ENCODE measurements at places on chromosomes 12 and 14.
A peak's percentile ranks its signal among the peaks of the same experiment; 100 is the strongest.

GRCh38 chr12:2049604-2050540 is 2.9 kb upstream of the CACNA1C start:
- DNase-seq: no peak

DNA sequence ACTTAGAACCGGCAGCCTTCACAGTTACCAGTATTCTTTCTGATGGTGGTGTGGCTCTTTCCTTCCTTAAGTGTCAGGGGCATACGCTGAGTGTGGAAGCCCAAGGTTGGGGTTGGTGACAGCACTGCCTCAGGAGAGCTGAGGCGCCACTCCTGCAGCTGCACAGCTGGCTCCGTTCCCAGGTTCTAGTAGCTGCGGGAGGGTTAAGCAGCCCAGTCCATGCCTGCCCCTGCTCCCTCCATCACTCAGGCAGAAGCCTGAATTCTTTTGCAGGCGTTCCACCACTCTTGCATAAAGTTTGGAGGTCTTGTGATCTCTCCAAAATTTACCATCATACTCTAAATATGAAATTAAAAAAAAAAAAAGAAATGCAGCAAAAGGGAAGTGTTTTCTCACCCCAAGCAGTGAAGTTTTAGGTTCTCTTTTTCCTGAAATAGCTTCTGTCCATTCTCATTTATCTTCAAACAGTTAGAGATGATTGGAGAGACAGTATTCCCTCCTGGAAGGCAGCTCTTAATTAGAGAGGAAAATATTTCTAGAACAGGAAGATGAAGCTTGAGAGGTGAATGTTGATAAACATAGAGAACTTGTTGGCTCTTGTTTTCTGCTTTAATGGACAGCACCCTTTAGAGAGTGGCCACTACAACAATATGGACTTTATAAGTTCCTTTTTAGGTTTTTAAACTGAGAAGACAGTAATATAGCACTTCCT is 136.1 kb downstream of the FGD4 start:
- DNase-seq: peak; percentile 51

DNA sequence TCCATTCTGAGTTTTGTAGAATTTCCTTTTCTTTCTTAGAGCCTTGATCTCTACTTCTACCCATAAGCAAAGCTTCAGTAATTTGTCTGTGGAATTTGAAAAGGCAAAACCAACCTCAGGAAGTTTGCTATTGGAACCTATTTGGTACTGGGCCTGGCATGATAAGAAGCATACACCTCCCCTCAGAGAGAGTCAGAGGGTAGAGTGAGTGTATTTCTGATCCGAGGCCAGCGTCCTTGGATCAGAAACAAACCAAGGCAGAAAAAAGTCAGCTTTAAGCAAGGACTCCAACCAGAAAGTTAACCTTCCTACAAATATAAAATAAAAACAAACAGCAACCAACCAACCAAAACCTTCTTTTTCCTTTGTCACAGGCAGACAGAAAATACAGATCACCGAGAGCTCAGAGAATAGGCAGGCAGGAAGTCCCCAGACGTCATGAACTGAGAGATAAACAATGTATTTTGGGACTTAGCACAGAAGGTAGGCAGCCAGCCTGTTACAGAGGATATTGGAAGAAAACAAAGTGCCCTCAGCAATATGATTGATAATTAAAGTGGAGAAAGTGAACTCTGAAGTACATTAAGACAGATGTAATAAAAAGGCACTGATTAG is 141.5 kb downstream of the NEDD1 start:
- no peak for DNase-seq

DNA sequence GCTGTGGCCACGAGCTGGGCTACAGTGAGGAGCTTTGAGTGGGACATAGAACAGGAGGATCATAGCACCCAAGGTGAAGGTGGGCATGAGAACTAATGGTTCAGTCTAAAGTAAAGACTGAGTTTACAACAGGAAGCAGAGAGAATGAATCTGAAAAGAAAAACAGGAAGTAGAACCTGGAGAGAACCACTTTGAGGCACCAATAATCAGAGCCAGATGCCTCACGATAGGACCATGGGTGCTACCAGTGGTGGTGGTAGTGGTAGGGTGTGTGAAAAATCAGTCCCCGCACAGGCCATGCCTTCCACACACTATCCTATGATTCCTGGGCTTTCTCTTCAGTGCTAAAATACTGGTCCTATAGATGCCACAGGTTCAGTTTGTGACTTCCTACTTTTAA is 293.6 kb downstream of the AKAP6 start:
- no peak for DNase-seq

GRCh38 chr12:124866195-124866882 is 2.7 kb upstream of the SCARB1 start:
- DNase-seq: no peak

GRCh38 chr12:22318108-22318737 is 16.3 kb downstream of the ST8SIA1 start:
- peak; percentile 88 for DNase-seq

DNA sequence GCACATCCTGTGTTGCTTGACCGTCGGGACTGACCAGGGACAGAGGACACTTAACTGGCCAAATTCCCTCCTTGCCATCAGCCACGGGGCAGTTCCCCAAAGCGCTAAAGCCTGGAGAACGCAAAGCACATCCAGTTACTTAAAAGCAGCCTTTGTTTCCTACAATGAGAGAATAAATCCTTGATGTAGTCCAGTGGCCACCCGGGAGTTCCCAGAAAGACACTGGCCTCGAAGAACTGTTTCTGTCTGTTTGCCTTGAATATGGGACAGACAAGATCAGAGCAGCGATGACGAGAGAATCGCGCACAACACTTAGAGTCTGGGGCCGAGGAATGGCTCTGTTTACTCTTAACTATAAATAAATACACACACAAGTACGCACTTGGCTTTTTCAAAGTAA is 102.2 kb downstream of the TNFAIP2 start:
- no peak for DNase-seq

DNA sequence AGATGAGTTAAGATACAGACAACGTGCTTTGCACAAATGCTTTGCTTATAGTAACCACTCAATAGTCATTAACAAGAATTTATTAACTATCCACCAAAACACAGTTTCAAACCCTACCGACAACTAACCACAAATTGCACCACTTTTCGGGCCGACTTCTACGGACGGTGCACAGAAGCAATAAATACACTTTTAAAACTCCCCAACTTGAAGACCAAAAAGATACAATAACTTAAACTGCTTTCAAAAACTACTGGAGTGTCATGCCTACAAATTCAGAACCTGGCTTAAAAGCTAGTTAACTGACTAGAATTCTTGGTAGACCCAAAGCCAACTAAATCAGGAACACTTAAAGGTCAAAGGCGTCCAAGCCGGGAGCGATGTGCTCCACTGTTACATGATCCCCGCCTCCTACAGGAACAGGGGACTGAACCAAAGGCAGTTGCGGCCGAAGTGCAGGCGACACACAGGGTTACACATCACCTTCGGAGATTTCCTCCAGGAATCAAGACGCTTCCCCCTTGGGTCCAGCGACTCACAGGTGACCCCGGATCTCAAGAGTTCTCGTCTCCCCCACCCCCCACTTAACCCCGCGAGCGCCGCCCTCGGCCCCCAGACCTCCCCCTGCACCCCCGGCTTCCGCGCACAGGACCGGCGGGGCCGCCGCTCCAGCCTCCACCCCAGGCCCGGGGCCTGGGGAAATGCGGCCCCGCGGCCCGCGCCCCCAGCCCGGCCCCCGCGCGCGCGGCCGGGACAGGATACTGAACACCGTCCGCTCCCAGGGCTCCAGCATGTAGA is 507 bp downstream of the SPTSSA start:
- DNase-seq: peak; percentile 74

DNA sequence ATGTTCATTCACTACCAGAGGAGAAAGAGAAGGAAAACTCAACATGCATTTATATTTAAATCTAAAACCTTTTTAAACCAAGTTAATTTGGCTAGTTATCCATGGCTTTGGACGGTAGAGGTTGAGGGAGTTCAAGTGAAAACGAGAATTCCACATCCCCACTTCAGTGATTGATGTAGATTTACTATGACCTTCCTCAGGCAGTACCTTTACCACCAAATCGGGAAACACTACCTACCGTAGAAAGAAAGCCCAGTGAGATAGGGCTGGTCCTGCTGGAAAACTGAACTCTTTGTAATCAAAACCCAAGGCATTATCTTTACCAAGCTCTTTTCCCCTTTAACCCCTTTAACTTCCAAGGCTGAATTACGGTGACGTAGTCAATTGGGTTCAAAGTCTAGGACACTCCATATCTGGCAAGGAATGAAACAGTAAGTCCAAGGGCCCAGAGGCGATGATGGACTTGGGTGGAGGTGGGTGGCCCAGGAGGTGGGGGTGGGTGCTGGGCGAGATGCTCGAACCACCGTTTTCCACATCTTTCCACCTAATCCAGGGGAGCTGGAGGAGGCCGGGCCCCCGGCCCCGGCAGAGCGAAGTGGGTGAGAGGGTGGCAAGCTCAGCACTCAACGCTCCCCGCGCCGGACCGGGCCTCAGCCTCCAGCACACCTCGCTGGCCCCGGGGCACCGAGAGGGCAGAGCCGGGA is 618 bp downstream of the SEC23A start:
- no peak for DNase-seq

GRCh38 chr12:131028587-131029338 is 75.1 kb downstream of the ADGRD1 start:
- no peak for DNase-seq

DNA sequence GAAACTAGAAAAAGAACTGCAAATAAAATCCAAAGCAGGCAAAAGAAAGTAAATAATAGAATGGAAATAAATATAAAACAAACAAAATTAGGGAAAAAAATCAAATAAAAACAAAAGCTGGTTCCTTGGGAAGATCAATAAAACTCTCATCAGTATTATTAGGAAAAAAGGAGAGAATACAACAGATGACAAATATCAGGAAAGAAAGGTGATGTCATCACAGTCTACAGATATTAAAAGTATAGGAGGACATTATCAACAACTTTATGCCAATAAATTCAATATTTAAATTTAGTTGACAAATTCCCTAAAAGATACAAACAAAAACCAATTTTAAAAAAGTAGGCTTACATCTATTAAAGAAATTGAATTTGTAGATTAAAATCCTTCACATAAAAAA is 107.4 kb upstream of the FOXN3 start:
- DNase-seq: no peak

GRCh38 chr14:100386121-100386520 is 63.0 kb downstream of the SLC25A47 start:
- DNase-seq: no peak

GRCh38 chr14:26255213-26255612 is 342.6 kb downstream of the NOVA1 start:
- DNase-seq: no peak

DNA sequence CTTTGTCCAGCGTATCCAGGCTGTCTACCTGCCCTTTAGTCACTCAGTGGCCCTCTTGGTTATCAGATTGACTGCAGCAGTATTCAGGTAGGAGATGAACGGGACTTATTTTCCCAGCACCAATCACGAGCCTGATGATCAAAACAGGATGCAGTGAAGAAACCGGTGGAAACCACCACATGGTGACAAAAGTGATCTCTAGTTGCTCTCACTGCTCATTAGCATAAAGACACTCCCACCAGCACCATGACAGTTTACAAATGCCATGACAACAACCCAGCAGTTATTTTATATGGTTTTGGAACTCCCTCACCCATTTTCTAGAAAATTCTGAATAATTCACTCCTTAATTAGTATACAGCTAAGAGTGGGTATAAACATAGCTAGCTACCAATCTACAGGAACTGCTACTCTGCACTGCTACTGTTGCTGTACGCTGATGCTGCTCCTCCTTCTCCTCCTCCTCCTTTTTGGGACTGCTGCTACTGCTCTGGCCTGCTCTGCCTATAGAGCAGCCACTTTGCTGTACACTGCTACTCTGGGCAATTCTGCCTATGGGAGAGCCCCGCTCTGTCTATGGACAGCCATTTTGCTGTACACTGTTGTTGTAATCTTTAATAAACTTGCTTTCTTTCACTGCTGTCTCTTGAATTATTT is 142.5 kb upstream of the SSTR1 start:
- peak; percentile 45 for DNase-seq

DNA sequence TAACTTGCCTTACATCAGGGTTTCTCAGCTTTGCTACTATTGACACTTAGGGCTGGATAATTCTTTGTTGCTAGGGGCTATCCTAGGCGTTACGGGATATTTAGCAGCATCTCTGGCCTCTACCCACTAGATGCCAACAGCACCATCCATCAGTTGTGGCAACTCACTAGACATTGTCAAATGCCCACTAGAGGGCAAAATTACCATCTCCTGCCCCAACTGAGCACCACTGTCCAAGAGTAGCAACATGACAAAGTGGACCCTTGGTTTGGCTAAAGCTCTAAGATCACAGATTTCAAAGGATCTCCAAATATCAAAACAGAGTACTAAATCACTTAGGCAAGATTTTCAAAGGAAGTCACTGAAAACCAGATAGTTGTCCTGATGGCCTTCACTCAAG is 251.7 kb upstream of the TBX3 start:
- no peak for DNase-seq

- DNase-seq: no peak
Measured at GRCh38 chr14:95023115-95023514, 134.2 kb downstream of the DICER1 start.

Data from suppressor macrophage treated with lipopolysaccharide for 1 hour (primary cell).